Natural killer cell (primary cell): ENCODE measurements at places on chromosomes 7 and 10. TPM values are rescaled to one million over a fixed set of nuclear protein-coding genes. Genes with fewer than 3 reads are reported as not detected.

CDK1 gene
- 2.4 TPM for total RNA-seq

OGDHL gene
- not detected for total RNA-seq

TDRD1 gene
- total RNA-seq: 0.08 TPM

TES gene
- total RNA-seq: 227 TPM

EPHB4 gene
- total RNA-seq: 1.5 TPM

CHAT gene
- total RNA-seq: not detected

CUBN gene
- total RNA-seq: 5.6 TPM

BLNK gene
- 1.5 TPM for total RNA-seq

PNLIPRP2 gene
- not detected for total RNA-seq

PLXNA4 gene
- total RNA-seq: 15.3 TPM

ACSM6 gene
- not detected for total RNA-seq

DMBT1 gene
- not detected for total RNA-seq

DDIT4 gene
- total RNA-seq: 232 TPM

TMEM184A gene
- 0.14 TPM for total RNA-seq

GCK gene
- total RNA-seq: not detected

ZEB1 gene
- 29.7 TPM for total RNA-seq

CFAP46 gene
- total RNA-seq: 0.35 TPM

RBP4 gene
- total RNA-seq: not detected

LIPK gene
- not detected for total RNA-seq

MAP3K8 gene
- total RNA-seq: 236 TPM

WDR86 gene
- 2.1 TPM for total RNA-seq
